ENCODE measurements at places on chromosomes 5 and 9.

- no peak for DNase-seq
Observed at GRCh38 chr5:124182133-124182532, 564.3 kb downstream of the ZNF608 start.

DNA sequence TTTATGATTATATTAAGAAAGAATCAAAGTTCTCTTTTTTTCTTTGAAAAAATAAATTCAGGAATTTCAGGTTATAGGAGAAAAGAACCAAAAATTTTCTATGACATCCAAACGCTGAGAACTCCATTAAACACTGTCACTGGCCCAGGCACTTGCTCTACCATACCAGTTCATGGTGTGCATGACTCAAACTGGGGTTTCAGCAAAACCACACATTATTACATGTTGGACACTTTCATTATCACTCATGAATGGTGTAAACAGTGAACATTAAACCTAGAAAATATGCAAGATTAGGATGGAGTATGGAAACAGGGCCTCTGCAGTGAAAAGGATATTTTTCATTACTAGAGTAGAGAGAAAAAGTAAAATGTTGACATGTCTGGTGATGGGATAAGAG, 369.9 kb upstream of the FAM174A start:
- DNase-seq: peak; percentile 22

GRCh38 chr9:131020862-131021261, 11.9 kb downstream of the LAMC3 start:
- DNase-seq: no peak

DNA sequence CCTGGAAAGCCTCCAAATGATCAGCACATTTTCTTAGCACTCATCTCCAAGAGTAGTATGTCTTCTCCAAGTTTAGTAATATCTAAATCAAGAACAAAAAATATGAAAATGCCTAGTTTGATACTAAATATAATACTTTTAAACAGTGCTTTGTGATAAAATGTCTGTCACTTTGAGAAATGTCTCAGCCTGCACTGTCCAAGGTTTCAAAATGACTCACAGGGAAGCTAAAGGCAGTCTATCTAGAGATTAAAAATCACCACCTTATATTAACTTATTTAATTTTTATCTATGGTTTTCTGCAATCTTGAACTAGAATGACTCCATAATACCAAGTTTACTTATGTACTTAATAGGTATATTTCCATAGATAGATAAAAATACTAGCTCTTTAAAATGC, 633.0 kb upstream of the C9orf72 start:
- DNase-seq: no peak

GRCh38 chr9:7936996-7937395, 137.4 kb upstream of the DMAC1 start:
- no peak for DNase-seq

DNA sequence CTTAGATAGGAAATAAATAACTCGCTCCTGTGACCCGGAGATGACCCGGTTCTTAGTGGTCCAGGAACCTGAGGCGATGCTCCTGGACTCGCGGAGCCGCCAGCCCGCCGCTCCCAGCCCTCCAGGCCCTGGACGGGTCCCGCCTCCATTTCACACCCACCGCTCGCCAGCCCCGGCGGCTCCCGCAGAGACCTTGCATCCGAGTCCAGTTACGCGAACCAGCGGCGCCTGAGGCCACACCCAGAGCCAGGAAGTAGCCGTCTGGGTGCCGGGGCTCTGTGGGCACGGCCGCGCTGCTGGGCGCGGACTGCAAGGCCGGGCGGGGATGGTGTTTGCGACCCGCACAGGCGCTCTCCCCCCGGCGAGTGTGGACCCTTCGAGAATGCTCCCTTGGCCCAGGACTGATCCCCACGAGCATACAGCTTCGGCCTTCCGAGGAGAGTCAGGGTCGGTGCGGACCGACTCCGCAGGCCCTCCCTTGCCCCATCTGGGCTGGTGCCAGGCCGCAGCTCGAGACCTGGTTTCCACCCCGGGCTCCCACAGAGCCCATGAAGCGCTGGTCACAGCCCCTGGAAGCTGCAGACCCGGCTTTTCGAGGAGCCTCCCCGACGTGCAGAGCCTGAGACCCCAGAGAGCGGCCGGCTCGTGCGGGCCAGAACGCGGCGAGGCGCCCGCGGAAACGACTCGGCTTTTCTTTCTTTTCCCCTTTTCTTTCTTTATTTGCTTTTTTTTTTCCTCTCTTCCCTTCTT, 5.2 kb upstream of the BARX1 start:
- DNase-seq: no peak

DNA sequence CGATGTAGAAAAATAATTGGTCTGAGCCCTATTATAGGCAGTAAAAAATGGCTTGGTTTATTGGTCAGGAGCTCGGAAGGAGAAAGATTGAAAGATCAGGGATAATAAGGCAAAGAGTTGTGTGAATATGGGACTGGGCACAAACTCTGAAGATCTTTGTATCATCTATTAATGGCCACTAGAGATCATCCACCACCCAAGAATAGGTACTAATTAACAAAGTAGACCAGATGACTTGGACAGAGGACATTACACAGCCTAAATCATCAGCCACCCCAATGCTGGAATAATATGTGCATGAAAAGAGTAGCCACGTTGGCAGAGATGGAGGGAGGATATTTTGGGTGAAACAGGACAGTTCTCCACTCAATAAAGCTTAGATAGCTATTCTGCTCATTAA, 364.1 kb downstream of the EFNA5 start:
- no peak for DNase-seq

GRCh38 chr9:137582286-137582860, 3.6 kb upstream of the DPH7 start:
- peak; percentile 23 for DNase-seq

- peak; percentile 92 for DNase-seq
Observed at GRCh38 chr5:170633235-170634081, 129.6 kb downstream of the KCNIP1 start.

GRCh38 chr5:73451224-73452130, 2.9 kb upstream of the FOXD1 start:
- peak; percentile 25 for DNase-seq

All from OCI-M1 (cell line).